ENCODE measurements at places on chromosomes 5 and 9. TPM values are rescaled to one million over a fixed set of nuclear protein-coding genes. Genes with fewer than 3 reads are reported as not detected.

Gene C5orf58
- not detected for total RNA-seq

Gene TMEM8B
- 18.3 TPM for total RNA-seq

Gene NFIL3
- 31.3 TPM for total RNA-seq

Gene PJA2
- total RNA-seq: 103 TPM

Gene ORM2
- total RNA-seq: not detected

Gene FREM1
- 8.3 TPM for total RNA-seq

Gene SAXO1
- total RNA-seq: 0.35 TPM

Gene PRSS3
- total RNA-seq: 0.79 TPM

Gene HSPB3
- total RNA-seq: not detected

Gene C5orf52
- not detected for total RNA-seq

Gene SPINK6
- not detected for total RNA-seq

Gene TRPM3
- total RNA-seq: 11.4 TPM

Gene HNRNPK
- total RNA-seq: 483 TPM

Gene NR3C1
- 69.0 TPM for total RNA-seq

Gene TMC1
- 0.25 TPM for total RNA-seq

Gene SLC45A2
- 0.22 TPM for total RNA-seq

Measured in kidney (tissue), 22 donors.